ENCODE measurements at places on chromosomes 7 and 10. TPM values are rescaled to one million over a fixed set of nuclear protein-coding genes. Genes with fewer than 3 reads are reported as not detected.

PRKAR2B gene
- 10.9 TPM for total RNA-seq

FAM237B gene
- total RNA-seq: not detected

HHEX gene
- 4.6 TPM for total RNA-seq

TMEM236 gene
- 0.10 TPM for total RNA-seq

ELAPOR2 gene
- total RNA-seq: 13.8 TPM

GGCT gene
- 30.3 TPM for total RNA-seq

MYL10 gene
- total RNA-seq: 20.9 TPM

TUBB8 gene
- total RNA-seq: not detected

ARHGEF35 gene
- 4.2 TPM for total RNA-seq

CYP3A7 gene
- total RNA-seq: 0.21 TPM

TMEM26 gene
- total RNA-seq: 7.4 TPM

DNA sequence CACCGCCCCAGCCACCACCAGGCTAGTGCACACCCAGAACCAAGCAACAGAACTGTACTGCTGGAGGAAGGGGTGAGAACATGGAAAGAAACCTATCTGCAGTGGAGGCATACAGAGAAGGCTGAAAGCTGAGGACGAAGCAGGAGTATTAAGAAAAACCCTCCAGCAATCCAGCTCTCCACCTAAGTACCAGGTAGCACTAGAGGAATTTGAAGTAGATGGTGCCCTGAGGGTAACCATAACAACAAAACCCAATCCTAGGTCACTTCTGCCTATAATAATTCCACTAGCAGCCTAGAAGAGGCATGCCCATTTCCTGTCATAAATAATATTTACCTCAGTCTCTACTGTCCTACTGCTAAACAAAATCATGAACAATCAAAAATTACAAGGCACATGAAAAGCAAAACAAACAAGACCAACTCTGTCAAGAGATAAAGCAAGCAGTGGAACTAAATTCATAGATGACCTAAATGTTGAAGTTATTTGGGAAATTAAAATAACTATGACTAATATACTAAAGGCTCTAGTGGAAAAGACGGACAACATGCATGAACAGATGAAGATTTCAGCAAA, 51.1 kb downstream of the HYCC1 start:
- no peak for DNase-seq

DNA sequence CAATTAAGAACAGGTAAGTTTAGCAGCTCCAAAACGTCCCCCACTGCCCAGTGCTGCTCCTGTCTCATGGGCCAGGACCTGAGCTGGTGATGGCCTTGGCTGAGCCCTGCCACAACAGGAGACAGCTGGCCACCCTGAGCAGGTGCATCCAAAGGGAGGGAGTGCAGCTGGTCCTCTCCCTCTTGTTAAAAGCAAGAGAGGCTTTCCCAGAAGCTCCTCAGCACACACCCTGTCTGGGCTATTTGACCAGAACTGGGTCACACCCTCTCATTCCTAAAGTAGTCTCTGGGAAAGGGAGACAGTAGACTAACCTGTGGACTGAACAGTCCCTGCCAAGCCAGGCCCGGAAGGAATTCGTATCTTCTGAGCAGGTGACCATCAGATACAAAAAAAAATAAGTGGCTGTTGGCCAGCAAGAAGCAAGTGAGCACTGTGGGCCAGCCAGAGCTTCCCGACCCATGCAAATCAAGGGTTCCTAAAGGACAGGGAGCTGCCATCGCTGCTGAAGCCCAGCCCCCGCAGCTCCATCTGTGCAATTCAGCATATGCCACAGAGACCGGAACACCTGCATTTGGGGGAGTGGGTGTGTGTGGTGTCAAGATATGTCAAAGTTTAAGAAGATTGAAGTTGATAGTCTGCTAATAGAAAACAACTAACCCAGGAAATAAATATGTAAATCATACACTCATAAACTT, 2.1 kb upstream of the TMEM72 start:
- peak; percentile 84 for DNase-seq

- no peak for DNase-seq
Observed at GRCh38 chr10:110162741-110163145, 44.7 kb upstream of the MXI1 start.

GRCh38 chr10:78307576-78307975, 273.9 kb downstream of the RPS24 start:
- DNase-seq: no peak

GRCh38 chr7:159113056-159113455, 31.6 kb downstream of the VIPR2 start:
- DNase-seq: no peak

GRCh38 chr10:110493832-110494426, 3.8 kb upstream of the DUSP5 start:
- no peak for DNase-seq

DNA sequence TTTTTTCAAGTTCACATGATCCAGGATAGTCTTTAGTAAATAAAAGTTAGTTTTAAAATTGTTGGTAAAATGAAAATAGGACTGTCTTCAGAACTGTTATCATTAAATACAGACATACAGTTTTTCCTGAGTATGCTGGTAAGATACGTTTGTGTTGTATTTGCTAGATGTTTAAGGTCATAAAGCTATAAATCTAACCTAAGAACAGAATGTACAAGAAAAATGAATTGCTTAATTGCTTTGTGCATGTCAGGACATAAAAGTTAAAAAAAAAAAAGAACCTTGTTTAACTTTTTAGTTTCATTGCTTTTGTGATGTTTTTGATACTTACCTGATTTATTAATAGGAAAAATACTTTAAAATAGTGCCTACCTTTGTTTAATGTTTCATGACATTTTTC, 29.2 kb upstream of the CLDN4 start:
- DNase-seq: no peak

- peak; percentile 69 for DNase-seq
Observed at GRCh38 chr7:92717993-92718716, 118.2 kb downstream of the CDK6 start.

DNA sequence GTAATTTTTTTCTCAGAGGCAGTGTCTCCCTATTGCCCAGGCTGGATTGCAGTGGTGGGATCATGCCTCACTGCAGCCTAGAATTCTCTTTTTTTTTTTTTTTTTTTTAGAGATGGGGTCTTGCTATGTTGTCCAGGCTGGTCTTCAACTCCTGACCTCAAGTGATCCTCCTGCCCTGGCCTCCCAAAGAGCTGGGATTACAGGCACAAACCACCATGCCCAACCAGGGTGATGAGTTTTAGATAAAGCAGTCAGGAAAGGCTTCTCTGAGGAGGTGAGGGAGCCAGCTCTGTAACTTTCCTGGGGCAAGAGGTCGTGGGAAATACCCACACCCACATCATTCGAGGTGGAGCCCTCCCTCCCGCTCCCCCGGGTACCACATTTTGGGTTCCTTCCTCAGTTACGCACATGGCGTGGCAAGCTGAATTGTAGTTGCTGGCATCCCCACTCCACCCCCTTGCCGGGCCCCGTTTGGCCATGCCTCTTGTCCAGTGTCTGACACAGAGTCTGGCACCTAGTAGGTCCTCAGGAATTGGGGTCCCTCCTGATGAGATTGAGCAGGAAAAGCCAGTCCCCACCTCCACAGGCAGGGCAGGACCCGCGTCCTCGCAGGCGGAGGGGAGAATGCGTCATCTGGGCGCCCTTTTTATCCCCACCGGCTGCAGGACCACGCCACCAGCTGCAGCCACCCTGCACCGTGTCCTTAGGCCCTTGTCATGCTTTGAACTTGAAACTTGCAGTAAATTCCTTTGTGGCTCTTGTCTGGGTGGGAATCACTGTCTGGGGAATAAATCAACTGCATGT, 43.4 kb downstream of the CLIP2 start:
- no peak for DNase-seq

DNA sequence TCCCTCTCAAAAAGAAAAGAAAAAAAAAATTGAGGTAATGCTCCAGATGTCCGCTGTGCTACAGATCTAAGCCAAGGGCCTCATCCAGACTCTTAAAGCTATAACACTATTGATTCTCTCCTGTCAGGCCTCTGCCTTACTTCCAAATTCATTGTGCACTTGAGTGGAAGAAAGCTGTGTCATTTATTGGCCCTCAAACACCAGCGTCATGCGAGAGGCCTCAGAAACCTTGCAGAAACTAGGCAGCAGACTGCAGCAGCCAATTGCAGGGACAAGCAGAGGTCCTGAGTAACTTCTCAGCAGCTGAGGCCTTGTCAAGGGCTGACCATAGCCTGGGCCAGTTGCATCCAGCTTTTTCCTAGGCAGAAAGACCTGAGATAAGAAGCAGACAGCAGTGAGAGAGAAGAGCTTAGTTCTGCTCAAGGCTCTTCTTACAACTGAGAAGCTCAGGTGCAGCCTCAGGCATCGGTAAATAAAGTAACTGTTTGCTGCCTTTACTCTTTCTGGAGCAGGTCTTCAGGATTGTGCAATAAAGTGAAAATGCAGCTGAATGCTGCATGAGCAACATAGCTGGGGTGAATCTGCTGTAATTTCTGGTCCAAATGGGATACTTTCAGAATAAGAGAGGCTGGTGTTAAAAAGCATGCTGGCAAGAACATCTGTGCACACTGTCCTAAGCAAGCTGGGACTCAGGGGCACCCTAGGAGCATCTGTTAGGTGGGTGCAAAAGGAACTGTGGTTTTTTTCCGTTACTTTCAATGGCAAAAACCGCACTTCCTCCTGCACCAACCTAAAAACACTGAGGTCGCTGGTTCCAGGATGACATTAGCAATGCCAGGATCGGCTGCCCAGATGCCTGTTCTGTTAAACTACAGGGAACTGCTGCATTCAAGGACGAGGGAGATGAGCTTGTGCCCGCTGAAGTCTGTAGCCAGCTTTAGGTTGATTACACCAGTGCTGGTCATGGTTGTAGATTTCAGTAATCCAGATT, 181.8 kb upstream of the PFKP start:
- DNase-seq: peak; percentile 73

- DNase-seq: no peak
Observed at GRCh38 chr7:1455955-1456354, 3.3 kb downstream of the MICALL2 start.

DNA sequence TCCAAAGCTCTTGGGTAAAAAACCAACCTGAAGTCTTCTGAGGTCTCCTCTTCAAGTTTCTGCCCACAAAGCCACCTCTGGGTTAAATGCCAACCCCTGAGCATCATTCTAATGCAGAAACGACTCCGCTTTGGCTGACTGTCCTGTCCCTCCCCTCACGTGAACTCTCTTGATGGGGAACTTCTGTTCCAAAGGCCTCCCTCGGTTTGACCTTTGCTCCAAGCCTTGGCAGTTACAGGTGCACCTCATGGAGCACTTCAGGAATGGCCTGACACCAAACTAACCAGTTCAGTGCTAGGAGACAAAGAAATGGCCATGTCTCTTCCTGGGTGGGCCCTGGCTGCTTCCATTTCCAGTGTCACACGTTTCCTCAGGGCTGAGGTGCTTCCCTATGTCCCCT, 20.0 kb downstream of the CAMK2G start:
- DNase-seq: no peak

DNA sequence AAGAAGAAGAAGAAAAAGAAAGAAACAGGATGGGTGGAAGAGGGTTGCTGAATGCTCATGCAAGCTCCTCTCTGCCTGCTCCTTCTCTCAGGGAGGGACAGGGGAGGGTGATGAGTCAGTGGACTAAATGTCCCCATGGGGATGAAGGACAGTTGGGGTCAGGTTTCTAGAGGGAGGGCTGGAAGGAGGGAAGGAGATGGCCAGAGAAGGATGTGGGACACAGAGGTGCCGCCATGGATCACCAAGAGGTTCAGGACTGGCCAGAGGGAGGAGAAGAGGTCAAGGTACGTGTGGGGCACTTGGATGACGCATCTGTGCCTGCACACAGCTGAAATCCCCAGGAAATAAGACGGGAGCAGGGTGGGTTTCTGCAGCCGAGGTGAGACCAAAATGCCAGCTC, 88.9 kb upstream of the GTF2I start:
- DNase-seq: no peak

DNA sequence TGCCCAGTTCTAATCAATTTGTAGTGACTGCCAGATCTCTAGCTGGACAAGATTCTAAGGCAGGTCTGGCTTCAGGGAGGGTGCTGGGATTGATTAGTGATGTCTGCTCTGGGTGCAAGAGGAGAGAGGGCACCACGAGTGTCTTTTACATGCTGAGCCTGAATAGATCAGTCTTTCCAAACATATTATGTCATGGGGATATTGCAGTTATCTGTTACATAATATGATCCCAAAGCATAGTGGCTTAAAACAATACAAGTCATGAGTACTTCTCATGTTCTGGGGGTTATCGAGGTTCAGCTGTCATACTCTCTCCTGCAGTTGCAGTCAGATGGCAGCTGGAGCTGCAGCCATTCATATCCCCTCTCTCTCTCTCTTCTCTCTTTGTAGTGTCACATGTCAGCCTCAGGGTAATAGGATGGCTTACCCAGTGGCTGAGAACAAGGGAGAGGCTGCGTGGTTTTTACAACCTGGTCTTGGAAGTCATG, 26.0 kb downstream of the SLC29A3 start:
- peak; percentile 85 for DNase-seq

DNA sequence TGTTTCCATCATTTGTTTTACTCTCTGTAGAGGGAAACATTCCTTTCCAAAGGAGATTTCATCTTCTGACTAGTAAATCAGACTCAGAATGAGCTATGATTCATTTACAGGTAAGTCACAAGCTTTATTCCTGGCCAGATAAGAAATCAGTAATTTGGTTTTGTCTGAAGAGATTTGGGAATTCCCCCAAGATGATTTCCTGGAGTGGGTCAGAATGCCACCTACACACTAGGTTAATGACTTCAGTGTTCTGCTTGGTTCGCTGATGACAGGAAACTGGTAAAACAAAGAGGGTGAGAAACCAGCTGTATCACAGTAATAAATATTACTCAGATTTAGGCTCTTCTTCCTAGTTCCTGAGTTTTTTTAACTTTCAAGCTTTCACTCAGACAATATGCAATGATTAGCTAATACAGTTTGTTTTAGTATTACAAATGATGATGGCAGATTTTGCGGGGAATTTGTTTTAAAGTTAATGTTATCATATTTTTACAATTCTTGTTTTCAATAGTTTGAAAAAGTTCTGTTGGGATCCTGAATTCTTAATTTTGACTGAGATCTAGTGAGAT, 8.3 kb upstream of the ASZ1 start:
- DNase-seq: no peak

- peak; percentile 4 for DNase-seq
Observed at GRCh38 chr10:64396105-64396708, 875.0 kb downstream of the REEP3 start.

GRCh38 chr10:124837687-124838086, 36.1 kb downstream of the ABRAXAS2 start:
- DNase-seq: no peak

- DNase-seq: no peak
Observed at GRCh38 chr10:17989908-17990767, 38.4 kb downstream of the SLC39A12 start.

Measured in tongue (tissue), 3 donors.